Fibroblast of lung (primary cell): ENCODE measurements at places on chromosomes 11 and 22. TPM values are rescaled to one million over a fixed set of nuclear protein-coding genes. Genes with fewer than 3 reads are reported as not detected.

Gene PLA2G6
- 24.9 and 29.9 TPM in 2 replicates for total RNA-seq

Gene OR8J1
- not detected in 2 replicates for total RNA-seq

Gene PLEKHB1
- 0.77 and 2.5 TPM in 2 replicates for total RNA-seq

Gene E2F8
- total RNA-seq, result 0.17 TPM in 1 of 2 replicates, not detected in the other

Gene OR51E2
- not detected in 2 replicates for total RNA-seq

Gene MMP12
- 0.83 TPM in 1 of 2 replicates, not detected in the other for total RNA-seq

Gene DLG2
- 2.1 and 2.3 TPM in 2 replicates for total RNA-seq

Gene MPZL3
- total RNA-seq, result 0.26 and 0.33 TPM in 2 replicates

Gene BIRC3
- 3.3 TPM in 2 replicates for total RNA-seq

Gene OR2D2
- 0.26 and 0.33 TPM in 2 replicates for total RNA-seq

Gene B4GALNT4
- total RNA-seq, result 1.5 and 1.8 TPM in 2 replicates

Gene HEPN1
- not detected in 2 replicates for total RNA-seq

Gene OSM
- total RNA-seq, result not detected in 2 replicates

Gene MYOD1
- total RNA-seq, result not detected in 2 replicates

Gene OR4S1
- total RNA-seq, result not detected in 2 replicates

Gene INS
- total RNA-seq, result not detected in 2 replicates

Gene LRRN4CL
- total RNA-seq, result 13.4 and 31.5 TPM in 2 replicates

Gene RAG2
- not detected in 2 replicates for total RNA-seq

Gene ABCC8
- total RNA-seq, result not detected in 2 replicates

Gene OR5AS1
- not detected in 2 replicates for total RNA-seq

Gene IGLL5
- not detected in 2 replicates for total RNA-seq

Gene SLC15A3
- total RNA-seq, result 19.5 and 29.9 TPM in 2 replicates

Gene TRIM66
- total RNA-seq, result 5.6 and 13.7 TPM in 2 replicates
